HepG2 (cell line): ENCODE measurements at places on chromosomes 11 and 22. TPM values are rescaled to one million over a fixed set of nuclear protein-coding genes. Genes with fewer than 3 reads are reported as not detected.

RPS6KB2 gene
- 35.3 and 54.8 TPM in 2 replicates for total RNA-seq

IL18 gene
- 0.89 and 1.4 TPM in 2 replicates for total RNA-seq

LBHD1 gene
- total RNA-seq = 1.4 and 3.7 TPM in 2 replicates

DNA sequence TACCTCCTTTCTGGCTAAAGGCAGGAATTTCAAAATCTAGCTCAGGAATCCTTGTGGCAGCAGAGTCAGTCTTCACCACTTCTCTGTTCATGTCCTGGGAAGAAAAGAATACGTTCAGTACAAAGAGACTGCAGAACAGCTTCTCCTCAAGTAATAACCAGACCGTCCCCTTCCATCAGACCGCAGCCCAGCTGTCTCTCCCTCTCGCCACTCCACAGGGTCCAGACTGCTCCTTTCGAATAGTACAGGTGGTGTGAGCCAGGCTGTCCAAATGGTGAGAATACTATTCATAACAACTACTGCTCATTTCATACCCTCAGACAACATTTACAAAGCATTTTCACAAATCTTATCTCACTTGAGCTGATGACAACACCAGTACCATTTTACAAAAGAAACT, 857 bp downstream of the ZPR1 start:
- peaks cover 20% of the 10 kb centered on the region for H3K36me3 ChIP-seq
- H3K4me3 ChIP-seq = peak overlapping the region; percentile 86
- no peak overlapping the region for H3K27ac ChIP-seq
- DNase-seq = no peak
- no peaks in the 10 kb centered on the region for H3K27me3 ChIP-seq

MYEOV gene
- total RNA-seq = 0.17 and 0.33 TPM in 2 replicates

DNA sequence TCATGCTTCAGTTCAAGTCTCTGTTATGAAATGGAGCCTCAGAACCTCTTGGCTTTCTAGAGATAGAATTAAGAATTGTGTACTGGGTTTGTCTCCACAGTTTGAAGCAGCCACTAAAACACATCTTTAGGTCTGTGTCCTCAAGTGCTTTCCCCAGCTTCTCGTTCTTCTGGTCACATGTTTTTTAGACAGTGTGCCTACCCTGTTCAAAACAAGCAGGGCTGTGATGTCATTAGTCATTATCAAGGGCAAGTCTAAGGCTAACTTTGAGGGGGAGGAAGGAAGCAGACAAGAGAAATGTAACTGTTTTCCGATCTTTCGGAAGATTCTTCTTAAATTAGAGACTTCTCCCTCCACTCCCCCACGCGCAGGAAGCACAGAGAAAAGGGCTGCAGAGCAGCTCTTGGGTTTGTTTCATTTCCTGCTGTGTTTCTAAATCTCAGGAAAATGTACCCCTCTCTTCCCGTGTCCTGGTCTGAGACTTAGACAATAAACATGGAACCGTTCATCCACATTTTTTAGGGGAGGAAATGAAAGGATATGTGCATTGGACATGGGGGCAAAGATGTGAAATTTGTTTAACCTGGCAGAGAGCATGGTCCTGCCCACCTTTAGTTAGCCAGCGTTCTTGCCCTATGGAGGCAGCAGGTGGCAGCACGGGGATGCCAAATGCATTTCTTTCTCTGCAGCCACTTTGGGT, 3.1 kb downstream of the AKIP1 start:
- H3K4me1 ChIP-seq = peaks cover 60% of the 10 kb centered on the region
- H3K4me3 ChIP-seq = no peak overlapping the region
- DNase-seq = peak; percentile 37
- H3K27me3 ChIP-seq = no peaks in the 10 kb centered on the region
- peaks cover 4% of the 10 kb centered on the region for H3K36me3 ChIP-seq

- no peak overlapping the region for H3K4me3 ChIP-seq
- no peaks in the 10 kb centered on the region for H3K36me3 ChIP-seq
- H3K27ac ChIP-seq = no peak overlapping the region
- no peak for DNase-seq
- no peaks in the 10 kb centered on the region for H3K27me3 ChIP-seq
These were observed 49.4 kb downstream of the RSF1 start for GRCh38 chr11:77771135-77771534.

SPI1 gene
- not detected in 2 replicates for total RNA-seq

- H3K4me3 ChIP-seq = peak overlapping the region; percentile 37; the same call in 1 of the 2 replicates
- no peaks in the 10 kb centered on the region for H3K36me3 ChIP-seq
- H3K4me1 ChIP-seq = peaks cover 38% of the 10 kb centered on the region
- DNase-seq = no peak
These were observed 22.3 kb upstream of the A4GALT start for GRCh38 chr22:42742940-42743339.

DNA sequence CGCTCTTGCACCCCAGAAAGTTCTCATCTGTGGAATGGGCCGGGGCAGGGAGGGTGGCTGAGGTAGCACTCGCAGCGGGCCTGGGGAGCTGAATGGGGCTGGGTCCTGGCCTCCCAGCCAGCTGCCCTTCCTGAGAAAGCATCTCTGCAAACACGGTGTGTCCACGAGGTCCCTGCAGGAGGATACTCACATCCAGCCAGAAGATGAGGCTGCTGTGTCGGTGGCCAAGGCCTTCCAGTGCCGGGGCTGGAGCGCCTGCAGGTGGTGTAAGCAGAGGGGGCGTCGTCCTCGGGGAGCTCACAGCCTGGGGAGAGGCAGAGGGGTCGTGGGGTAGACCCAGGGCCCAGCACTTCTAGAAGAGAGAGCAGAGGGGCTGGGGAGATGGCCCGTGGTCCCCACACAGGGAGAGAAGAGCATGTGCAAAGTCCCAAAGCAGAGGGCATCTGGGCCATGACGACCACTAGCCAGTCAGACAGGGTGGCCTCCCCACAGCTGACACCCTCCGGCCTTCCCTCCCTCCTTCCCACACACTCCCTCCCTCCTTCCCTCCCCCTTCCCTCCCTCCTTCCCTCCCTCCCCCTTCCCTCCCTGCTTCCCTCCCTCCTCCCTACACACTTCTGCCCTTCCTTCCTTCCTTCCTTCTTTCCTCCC, 97.9 kb downstream of the WNT7B start:
- no peaks in the 10 kb centered on the region for H3K36me3 ChIP-seq
- H3K4me1 ChIP-seq = 0 out of 2 replicates have a peak, but pooled peaks cover 8% of the 10 kb centered on the region
- no peak overlapping the region for H3K4me3 ChIP-seq
- no peak overlapping the region for H3K27ac ChIP-seq
- no peak for DNase-seq

GRCh38 chr11:117781627-117782026, 15.4 kb downstream of the DSCAML1 start:
- peaks cover 6% of the 10 kb centered on the region; the same call in 1 of the 3 replicates for H3K27me3 ChIP-seq
- no peak overlapping the region for H3K4me3 ChIP-seq
- no peaks in the 10 kb centered on the region for H3K36me3 ChIP-seq

KLHDC7B gene
- total RNA-seq = not detected in 2 replicates

GRCh38 chr11:20131788-20132666, 28.2 kb downstream of the DBX1 start:
- DNase-seq = peak; percentile 35
- H3K36me3 ChIP-seq = no peaks in the 10 kb centered on the region
- peaks cover 19% of the 10 kb centered on the region; the same call in 1 of the 3 replicates for H3K27me3 ChIP-seq
- no peak overlapping the region for H3K27ac ChIP-seq

- H3K36me3 ChIP-seq = no peaks in the 10 kb centered on the region
- no peak for DNase-seq
- H3K27ac ChIP-seq = no peak overlapping the region
- H3K4me1 ChIP-seq = no peaks in the 10 kb centered on the region
- no peaks in the 10 kb centered on the region for H3K27me3 ChIP-seq
These were observed 273.0 kb downstream of the CASP12 start for GRCh38 chr11:104625246-104625645.

DNA sequence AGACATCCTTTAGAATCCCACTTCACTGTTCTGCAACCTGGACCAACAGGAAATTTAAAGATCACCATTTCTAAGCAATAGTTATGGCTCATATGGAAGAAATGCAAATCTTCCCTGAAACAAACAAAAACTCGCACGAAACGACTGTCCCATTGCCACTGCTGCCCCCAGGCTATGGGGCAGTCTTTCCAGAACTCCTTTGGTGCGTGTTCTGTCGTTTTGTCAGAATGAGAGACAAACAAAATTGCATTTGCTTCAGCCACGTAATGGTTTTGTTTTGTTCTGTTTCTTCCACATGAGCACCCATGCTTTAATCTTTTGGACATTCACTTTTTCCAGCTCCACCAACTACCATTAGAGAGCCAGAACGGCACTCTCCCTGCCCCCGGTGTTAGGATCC, 10.8 kb upstream of the FBLN1 start:
- no peak for DNase-seq
- H3K27me3 ChIP-seq = no peaks in the 10 kb centered on the region
- no peak overlapping the region for H3K4me3 ChIP-seq
- no peak overlapping the region for H3K27ac ChIP-seq
- peaks cover 58% of the 10 kb centered on the region for H3K4me1 ChIP-seq

GRCh38 chr22:36107436-36107835, 53.1 kb downstream of the APOL3 start:
- H3K27me3 ChIP-seq = peaks cover 11% of the 10 kb centered on the region; the same call in 1 of the 3 replicates
- H3K4me3 ChIP-seq = no peak overlapping the region
- peaks cover 13% of the 10 kb centered on the region for H3K4me1 ChIP-seq
- no peak overlapping the region for H3K27ac ChIP-seq
- H3K36me3 ChIP-seq = no peaks in the 10 kb centered on the region

DNA sequence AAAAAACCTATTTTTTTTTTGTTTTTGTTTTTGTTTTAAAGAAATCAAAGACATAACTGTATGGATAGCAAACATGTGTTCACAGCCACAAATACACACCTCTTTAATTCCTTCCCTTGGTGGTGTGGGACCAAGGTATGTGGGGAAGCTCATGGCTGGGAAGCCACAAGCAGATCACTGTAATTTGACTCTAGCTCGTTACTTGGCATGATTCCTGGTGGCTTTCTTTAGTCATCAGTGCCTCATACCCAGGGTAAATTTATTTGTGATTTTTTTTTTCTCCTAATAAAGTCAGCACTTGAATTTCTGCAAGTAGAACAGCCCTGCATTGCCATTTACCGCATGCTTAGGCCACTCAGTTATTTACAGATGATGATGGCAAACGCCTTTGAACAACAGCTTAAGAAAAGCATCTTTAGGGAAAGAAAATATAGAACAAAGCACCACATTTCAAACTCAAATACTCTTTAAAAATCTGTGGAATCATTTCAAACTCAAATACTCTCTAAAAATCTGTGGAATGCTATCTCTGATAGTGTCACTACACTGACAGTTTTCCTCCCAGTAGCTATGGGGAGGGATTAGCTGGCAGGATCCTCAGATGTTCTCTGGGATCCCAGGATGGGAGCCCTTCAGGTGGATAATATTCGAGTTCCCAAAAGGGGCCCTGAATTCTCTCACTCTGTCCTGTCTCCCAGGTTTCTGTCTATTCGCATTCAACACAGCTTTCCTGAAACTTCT, 687.2 kb downstream of the OPCML start:
- H3K27me3 ChIP-seq = no peaks in the 10 kb centered on the region
- no peaks in the 10 kb centered on the region for H3K4me1 ChIP-seq
- no peak overlapping the region for H3K27ac ChIP-seq
- no peak for DNase-seq
- no peaks in the 10 kb centered on the region for H3K36me3 ChIP-seq

GRCh38 chr11:44621140-44621681, 55.7 kb downstream of the CD82 start:
- H3K27me3 ChIP-seq = no peaks in the 10 kb centered on the region; the same call in 2 of the 3 replicates
- no peaks in the 10 kb centered on the region for H3K4me1 ChIP-seq
- H3K27ac ChIP-seq = no peak overlapping the region
- DNase-seq = peak; percentile 55

- H3K36me3 ChIP-seq = no peaks in the 10 kb centered on the region
- H3K27me3 ChIP-seq = no peaks in the 10 kb centered on the region
- no peaks in the 10 kb centered on the region for H3K4me1 ChIP-seq
- no peak overlapping the region for H3K27ac ChIP-seq
These were observed 23.0 kb downstream of the AMPD3 start for GRCh38 chr11:10478066-10478465.

GRCh38 chr22:25403284-25403810, 161.1 kb upstream of the GRK3 start:
- H3K4me3 ChIP-seq = peak overlapping the region; percentile 77
- H3K27ac ChIP-seq = peak overlapping the region; percentile 89
- peaks cover 74% of the 10 kb centered on the region for H3K4me1 ChIP-seq
- no peaks in the 10 kb centered on the region for H3K36me3 ChIP-seq
- no peaks in the 10 kb centered on the region for H3K27me3 ChIP-seq
- no peak for DNase-seq

- H3K4me1 ChIP-seq = no peaks in the 10 kb centered on the region
- peak; percentile 30 for DNase-seq
- no peak overlapping the region for H3K4me3 ChIP-seq
- H3K27ac ChIP-seq = no peak overlapping the region
- H3K36me3 ChIP-seq = peaks cover 96% of the 10 kb centered on the region
- no peaks in the 10 kb centered on the region for H3K27me3 ChIP-seq
These were observed 13.7 kb downstream of the NFRKB start for GRCh38 chr11:129881570-129882170.

GRCh38 chr11:115545581-115546210, 41.5 kb upstream of the CADM1 start:
- no peak for DNase-seq
- H3K36me3 ChIP-seq = no peaks in the 10 kb centered on the region
- H3K4me3 ChIP-seq = no peak overlapping the region
- no peak overlapping the region for H3K27ac ChIP-seq
- H3K4me1 ChIP-seq = peaks cover 31% of the 10 kb centered on the region
- H3K27me3 ChIP-seq = peaks cover 5% of the 10 kb centered on the region; the same call in 1 of the 3 replicates

- no peak overlapping the region for H3K4me3 ChIP-seq
- DNase-seq = peak; percentile 42
- no peak overlapping the region for H3K27ac ChIP-seq
- no peaks in the 10 kb centered on the region for H3K36me3 ChIP-seq
These were observed 2.6 kb upstream of the NAALADL1 start for GRCh38 chr11:65060913-65061408.

DNA sequence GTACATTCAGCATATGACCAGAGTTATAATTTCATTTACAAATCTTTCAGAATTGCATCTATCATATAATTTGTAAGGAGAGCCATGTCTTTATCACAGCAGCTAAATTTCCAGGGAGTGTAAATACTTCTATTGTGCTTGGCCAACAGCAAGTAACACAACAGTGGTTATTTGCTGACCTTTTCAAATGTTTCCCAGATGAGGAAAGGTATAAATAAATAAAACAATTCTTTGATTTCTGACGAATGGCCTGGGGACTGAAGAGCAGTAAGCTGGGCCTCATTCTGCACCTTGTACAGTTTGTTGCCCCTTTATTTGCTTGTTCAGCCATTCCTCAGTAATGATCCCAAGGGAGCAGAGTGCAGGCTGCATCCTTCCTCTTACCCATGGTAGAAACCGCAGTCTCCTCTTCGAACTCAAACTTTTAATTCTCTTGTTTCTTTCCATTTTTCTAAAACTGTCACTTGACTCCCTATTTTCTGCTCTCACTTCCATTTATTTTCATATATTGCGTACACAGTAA, 132.8 kb downstream of the DDX10 start:
- H3K4me3 ChIP-seq = no peak overlapping the region
- peaks cover 28% of the 10 kb centered on the region for H3K4me1 ChIP-seq
- no peaks in the 10 kb centered on the region for H3K27me3 ChIP-seq
- H3K27ac ChIP-seq = peak overlapping the region; percentile 9
- H3K36me3 ChIP-seq = no peaks in the 10 kb centered on the region
